Stimulated activated CD4-positive, alpha-beta T cell treated with anti-CD3 and anti-CD28 coated beads, Interleukin-1b, Interleukin-23, amount 100 ng/mL, for 1 hour (primary cell): ENCODE measurements at places on chromosomes 12 and 14.

- no peak for DNase-seq
Measured at GRCh38 chr14:71852181-71852580, 80.0 kb upstream of the RGS6 start.

- no peak for DNase-seq
Measured at GRCh38 chr14:96261772-96262655, 6.0 kb downstream of the BDKRB1 start.

GRCh38 chr14:72801381-72801812 is 92.5 kb downstream of the DPF3 start:
- DNase-seq, result no peak

DNA sequence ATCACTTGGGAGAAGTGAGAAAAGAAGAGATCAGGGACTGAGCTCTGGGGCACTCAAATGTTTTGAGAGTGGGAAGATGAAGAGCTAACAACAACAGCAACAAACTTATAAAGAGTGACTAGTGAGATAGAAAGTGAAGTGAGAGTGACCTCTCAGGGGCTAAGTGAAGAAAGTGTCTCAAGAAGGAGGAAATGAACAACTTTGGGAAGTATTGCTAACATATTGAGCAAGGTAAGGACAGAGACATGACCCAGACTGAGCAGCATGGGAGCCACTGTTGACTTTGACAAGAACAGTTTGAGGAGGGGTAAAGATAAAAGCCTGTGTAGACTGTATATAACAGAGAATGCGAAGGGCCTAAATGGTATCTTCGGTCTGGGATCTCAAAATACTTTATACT is 155.1 kb upstream of the BTG1 start:
- DNase-seq, result no peak

GRCh38 chr12:100058482-100059029 is 73.8 kb upstream of the ANKS1B start:
- DNase-seq, result no peak

DNA sequence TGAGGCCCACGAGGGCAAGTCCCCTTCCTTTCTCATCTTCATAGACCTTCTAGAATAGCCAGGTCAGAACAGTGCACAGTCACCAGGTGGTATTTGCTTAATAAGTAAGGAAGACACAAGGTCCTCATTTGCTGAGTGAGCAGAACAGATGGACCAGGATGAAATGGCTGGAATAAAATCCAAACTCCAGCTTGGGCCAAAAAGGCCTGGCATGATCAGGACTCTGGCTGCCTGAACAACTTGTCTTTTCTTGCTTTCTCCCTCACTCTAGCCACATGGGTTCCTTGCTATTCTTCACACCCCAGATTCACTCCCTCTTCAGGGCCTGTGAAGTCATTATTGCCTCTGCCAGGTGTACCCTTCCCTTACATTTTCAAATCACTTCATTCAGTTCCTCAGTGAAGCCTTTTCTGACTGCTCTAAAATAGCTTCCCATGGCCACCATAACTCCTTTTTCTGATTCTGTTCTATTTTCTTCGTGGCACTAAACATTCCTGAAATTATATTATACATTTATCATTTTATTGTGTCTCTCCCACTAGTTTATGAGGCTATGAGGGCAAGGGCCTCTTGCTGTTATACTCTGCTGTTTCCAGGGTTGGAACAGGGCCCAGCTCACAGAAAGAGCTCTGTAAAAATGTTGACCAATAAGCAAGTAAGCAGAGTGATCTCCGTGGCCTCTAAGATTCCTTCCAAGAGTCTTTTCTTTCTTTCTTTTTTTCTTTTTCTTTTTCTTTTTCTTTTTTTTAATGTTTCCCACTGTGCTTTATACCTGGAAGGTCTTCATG is 150.8 kb downstream of the TTC8 start:
- no peak for DNase-seq

- no peak for DNase-seq
Measured at GRCh38 chr14:96584199-96584906, 82.2 kb downstream of the PAPOLA start.

DNA sequence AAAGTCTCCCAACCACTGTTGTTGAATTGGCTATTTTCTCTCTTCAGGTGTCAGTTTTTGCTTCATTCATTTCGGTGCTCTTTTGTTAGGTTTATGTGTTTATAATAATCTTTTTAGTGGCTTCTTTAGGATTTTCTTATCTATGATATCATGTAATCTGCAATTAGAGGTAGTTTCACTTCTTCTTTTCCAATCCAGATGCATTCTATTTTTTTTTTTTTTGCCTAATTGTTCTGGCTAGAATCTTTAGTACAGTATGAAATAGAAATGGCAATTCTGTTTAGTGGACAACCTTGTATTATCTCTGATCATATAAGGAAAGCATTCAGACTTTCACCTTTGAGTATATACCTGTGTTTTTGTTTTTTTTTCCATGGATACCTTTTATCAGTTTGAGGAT is 17.4 kb downstream of the CNOT2 start:
- no peak for DNase-seq

DNA sequence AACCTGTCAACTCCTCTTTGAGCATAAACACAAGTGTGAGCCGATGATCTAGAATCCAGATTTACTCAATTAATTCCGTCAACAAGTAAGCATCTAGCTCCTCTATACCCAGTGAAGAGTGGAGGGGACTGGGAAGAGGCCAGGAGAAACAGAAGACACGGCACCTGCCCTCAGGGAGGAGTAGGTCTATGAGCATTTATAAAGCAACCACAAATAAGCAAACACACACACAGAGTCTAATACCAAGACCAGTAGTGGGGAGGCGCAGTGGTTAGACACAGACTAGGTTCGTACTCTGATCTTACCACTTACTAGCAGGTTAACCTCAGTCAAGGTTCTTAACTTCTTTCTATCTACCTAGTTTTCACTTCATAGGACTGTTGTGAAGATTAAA is 5.9 kb upstream of the FOXN3 start:
- no peak for DNase-seq

DNA sequence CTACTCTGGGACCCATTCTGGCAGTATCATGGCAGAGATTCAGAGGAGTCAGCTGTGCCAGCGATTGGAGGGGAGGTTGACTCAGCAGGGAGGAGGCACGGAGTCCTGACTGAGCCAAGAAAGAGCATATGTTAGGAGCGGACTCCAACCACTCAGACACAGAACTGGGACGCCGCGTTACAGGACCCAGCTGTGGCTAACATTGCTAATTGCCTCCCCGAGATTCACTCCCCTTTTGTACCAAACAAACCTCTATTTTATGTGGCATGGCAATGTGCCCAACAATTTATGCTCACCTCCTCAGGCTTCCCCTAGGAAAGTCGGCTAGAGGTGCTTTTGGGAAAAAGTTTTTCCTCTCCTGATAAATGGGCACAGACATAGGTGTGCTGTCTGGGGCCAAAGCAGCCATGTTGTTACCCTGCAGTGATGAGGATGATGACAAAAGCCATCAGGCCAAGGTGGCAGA is 15.2 kb upstream of the CLIP1 start:
- no peak for DNase-seq
